Uterus (tissue), 4 donors: ENCODE measurements at places on chromosomes 3 and 15. TPM values are rescaled to one million over a fixed set of nuclear protein-coding genes. Genes with fewer than 3 reads are reported as not detected.

DNA sequence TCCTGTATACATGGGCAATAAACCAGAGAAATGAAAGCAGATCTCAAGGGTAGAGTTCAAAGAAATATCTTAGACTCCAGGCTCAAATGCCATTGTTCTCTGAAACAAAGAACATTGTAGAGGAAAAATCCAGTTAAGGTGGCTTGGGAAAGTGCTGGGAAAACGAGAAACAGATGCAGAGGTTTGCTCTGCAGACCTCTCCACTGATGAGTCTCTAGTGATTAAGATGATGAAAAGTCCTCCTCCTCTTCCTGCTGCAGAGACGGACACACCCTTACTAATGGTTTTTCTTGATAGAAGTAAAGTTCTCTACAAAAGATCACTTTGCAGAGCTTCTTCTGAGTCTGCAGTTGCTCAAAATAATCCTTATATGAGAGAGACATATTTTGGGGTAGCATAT lies 264.7 kb downstream of the GABRG3 start:
- no peak for DNase-seq

DNA sequence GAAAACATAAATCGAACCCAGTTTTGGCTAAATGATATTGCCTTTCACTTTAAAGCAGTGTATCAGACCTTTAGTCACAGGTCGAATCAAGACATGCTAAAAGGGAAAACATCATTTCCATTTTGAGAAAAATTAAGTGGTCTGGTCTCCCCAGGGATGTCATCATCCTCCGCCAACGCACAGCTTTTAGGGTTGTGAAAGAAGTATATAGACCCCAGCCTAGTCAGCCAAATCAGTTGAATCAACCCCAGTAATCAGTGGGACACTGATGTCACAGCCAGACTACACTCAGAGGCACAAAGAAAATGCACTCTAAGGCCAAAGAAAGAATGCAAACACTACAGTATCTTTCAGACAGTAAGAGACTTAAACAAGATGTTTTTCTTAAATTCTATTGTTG lies 187.4 kb downstream of the ZIC4 start:
- no peak for DNase-seq

- DNase-seq: peak; percentile 19
Observed at GRCh38 chr3:105608623-105609022, 241.9 kb downstream of the ALCAM start.

The ITIH4 gene
- 5.3 TPM for total RNA-seq

DNA sequence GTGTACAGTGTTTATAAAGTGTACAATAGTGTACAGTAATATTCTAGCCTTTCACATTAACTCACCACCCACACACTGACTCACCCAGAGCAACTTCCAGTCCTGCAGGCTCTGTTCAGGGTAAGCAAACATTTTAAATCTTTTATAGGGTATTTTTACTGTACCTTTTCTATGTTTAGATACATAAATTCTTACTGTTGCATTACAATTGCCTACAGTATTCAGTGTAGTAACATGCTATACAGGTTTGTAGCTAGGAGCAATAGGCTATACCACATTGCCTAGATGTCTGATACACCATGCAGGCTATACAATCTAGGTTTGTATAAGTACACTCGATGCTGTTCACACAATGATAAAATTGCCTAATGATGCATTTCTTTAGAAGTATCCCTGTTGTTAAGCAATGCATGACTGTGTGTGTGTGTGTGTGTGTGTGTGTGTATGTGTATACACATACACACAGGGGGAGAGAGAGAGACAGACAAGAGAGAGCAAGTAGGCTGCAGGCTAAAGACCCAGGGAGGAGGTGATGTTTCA lies 72.5 kb upstream of the PRR23C start:
- no peak for DNase-seq

DNA sequence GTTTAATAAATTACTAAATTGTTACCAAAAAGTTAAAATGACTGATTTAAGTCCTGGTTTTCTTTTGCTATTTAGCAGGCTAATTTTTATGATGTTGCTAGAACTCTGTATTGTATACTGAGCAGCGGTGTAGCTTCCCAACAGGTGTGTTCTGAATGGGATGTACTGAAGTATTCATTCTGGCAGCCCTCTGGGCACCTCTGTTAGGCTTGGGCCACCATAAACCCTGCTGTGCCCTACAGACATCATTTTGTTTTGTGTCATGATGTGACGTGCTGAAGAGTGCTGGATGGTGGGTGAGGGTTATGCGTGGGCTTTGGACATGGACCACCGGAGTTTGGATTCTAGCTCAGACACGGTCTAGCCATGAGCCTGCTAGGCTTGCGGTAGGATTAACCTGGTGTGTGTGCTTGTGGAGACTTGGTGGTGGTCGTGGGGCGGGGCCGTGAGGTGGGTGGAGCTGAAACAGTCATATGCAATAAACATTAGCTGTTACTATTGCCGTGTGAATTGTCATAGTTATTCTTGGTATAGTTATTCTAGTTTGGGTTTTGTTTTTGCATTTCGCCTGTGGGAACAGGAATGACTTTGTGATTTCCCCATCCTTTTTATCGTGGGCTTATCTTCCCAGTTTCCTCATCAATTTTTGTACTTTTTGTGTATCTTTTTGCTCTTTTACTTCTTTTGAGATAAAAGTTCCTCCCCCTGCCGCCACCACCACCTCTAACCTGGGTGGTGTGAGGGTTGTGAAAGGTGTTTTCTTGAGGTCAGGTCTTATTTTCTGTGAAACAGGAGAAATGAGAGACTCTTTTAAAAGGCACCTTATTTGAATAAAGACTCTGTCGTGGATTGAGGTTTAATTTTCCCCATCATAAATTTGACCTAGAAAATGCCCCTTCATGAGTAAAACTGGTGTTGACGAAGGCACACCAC lies 93.7 kb downstream of the MCTP2 start:
- DNase-seq: no peak

GRCh38 chr15:75359537-75360250 lies 8.7 kb downstream of the MAN2C1 start:
- no peak for DNase-seq

DNA sequence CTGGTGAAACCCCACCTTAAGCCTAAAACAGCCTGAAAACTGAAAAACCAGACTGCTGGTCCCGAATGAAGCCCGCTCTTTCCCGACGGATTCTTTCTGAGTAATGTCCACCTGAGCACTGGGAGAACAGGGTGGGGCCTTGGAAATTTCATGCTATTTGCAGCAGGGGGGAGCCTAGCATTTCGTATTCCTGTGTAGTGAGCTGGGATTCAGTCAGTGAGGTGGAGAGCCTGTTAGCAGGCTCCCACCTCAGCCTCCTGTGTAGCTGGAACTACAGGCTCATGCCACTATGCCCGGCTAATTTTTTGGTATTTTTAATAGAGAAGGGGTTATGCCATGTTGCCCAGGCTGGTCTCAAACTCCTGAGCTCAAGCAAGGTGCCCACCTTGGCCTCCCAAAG lies 74.7 kb downstream of the CMTM8 start:
- DNase-seq: no peak

DNA sequence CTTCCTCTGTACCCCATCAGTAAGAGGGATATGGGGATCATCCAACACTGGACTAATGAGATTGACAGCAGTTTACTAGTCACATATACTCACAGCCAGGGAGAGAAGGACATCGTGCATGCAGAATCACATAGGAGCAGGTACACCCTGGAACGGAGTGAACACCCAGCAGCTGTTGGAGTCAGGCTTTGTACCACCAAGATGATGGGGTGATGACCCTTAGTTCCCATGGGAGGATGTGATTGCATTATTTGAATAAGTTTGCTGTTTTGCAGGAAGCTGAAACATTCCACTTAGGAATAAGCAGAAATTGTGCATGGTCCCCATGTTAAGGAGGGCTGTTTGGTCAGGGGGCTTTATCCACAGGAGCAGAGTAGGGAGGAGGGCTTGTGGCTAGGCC lies 482.7 kb upstream of the PDZRN3 start:
- DNase-seq: no peak

GRCh38 chr3:122678506-122678905 lies 2.1 kb upstream of the PARP14 start:
- DNase-seq: no peak

The CCR9 gene
- not detected for total RNA-seq

The CLDN18 gene
- not detected for total RNA-seq

- no peak for DNase-seq
Observed at GRCh38 chr3:133211856-133212255, 173.7 kb downstream of the TMEM108 start.

DNA sequence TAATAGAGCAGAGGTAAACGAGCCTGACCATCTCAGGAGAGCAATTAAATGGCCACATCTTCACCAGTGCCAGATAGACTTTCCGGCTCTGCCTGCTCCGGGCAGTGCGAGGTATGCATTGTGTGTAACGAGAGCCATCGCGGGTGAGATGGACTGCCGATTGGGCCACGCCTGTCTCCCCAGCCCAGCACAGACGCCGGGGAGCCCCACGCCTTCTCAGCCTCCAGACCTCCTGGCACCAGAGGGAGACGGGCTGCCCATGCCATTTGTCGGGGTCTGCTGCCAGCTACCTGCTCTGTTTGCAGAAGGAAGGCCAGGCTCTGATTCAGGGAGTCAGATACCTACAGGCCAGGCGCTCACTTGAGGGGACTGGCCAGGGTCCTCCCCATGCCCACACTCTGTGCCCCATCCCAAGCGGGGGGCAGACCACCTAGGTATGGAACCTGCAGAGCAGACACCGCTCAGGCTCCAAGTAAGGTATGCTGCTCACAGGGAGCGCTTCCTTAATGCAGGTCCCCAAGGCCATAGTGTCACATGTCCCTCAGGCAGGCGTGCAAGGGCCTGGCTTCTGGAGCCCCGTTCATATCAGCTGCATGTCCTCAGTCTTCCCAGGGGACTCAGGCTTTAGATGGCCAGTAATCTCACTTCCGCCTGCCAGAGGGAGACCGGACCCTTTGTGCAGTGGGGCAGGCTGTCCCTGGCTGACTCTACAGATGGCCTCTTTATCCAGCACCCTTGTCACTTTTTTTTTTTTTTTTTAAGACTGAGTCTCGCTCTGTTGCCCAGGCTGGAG lies 62.2 kb downstream of the DNAJB8 start:
- no peak for DNase-seq

DNA sequence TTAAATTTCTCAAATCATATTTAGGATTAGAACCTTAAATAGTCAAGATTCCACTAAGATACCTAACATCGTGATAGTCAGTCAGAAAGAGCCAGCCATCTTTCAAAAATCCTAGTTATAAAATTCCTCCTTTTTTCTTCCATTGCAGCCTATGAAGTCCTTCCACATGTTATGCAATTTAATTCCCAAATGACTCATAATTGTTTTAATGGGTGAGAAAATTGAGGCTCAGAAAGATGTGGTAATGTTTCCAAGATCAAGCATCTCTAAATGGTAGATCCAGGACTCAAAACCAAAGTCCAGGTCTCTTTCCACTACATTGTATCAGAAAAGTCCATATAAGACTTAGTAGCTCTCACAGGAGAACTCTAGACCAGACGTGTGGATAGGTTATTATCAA lies 9.5 kb downstream of the CFAP44 start:
- DNase-seq: no peak

GRCh38 chr3:10505791-10506585 lies 602 bp upstream of the ATP2B2 start:
- DNase-seq: no peak

The IQSEC1 gene
- 45.6 TPM for total RNA-seq

GRCh38 chr15:73782344-73782959 lies 29.3 kb upstream of the INSYN1 start:
- DNase-seq: no peak

The CCDC39 gene
- total RNA-seq: 1.5 TPM

- no peak for DNase-seq
Observed at GRCh38 chr15:96700555-96700954, 370.1 kb downstream of the NR2F2 start.

DNA sequence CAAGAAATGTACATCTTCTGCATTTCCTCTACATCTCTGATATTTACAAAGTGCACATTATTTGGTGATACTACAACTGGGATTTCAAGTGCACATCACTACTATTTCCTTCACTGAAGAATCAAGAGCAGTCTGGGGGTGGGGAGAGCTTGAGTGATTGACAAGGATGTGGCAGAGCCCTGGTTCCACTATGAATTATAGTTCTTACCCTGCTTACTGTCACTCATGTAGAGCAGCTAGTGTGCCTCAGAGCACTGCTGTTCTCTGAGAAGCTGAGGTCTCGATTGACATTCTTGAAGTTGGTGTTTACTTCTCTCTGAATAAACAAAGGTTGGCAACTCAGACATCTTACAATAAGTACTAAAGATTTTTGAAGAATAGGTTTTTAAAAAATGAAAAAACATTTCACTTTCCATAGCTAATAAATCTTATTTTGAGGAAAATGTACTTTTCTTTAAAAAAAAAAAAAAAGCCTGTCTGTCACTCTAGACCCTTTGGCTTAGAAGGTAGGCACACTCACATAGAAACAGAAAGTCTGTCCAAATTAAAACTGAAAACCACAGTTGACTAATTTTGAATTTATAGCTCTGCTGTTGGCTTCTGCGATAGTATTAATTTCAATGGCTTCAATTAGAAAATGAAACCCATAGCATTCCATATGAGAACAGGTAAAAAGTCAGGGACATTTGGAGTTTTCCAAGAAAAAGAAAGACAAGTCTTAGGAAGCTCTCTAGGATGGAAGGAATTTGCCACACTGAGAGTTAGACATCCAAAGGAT lies 5.6 kb downstream of the GREM1 start:
- DNase-seq: no peak

The ADIPOQ gene
- total RNA-seq: not detected

GRCh38 chr3:36837089-36837488 lies 72.7 kb upstream of the DCLK3 start:
- DNase-seq: no peak

DNA sequence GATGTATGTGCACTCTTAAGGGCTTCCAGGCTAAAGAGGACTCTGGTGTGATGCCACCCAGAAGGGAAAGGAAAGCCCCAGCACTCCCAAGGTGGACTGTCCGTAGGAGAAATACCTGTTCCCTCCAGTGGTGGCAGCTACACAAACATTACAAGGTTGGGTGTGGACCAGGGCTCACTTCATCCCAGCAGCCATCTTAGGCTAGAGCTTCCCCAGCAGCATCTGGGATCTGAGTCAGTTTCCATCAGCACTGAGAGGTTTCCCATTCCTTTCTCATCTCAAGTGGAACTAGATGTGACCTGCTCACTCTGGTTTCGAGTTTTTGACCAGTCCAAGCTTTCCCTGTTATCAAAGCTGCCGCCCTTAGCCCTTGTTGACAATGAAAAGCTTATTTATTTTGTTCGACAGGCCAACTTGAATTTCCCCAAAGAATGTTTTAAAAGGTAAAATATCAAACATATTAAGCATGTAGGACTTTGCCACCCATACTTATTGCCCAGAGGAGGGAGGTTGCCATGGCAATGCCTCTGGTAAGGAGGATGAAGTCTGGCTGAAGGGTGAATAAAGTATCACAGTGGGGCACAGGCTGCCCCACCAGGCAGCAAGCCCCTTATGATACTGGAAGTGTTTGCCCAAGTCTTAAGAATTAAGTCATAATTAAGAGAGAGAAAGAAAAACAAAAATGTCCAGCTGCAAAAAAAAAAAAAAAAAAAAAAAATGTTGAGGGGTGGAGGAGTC lies 28.9 kb downstream of the CLDN18 start:
- DNase-seq: no peak

- DNase-seq: peak; percentile 75
Observed at GRCh38 chr15:93929375-93930094, 301.8 kb upstream of the MCTP2 start.

The GOLGA8K gene
- 0.69 TPM for total RNA-seq

GRCh38 chr3:88410259-88410658 lies 260.5 kb downstream of the C3orf38 start:
- no peak for DNase-seq

- no peak for DNase-seq
Observed at GRCh38 chr15:98308117-98308516, 340.2 kb upstream of the IGF1R start.

The NPAP1 gene
- 0.41 TPM for total RNA-seq

- DNase-seq: no peak
Observed at GRCh38 chr3:184443364-184443763, 63.5 kb downstream of the CHRD start.

GRCh38 chr15:82533801-82534200 lies 6.5 kb downstream of the RPS17 start:
- DNase-seq: no peak
